D341Med (cell line): ENCODE measurements at places on chromosomes 5 and 9.

DNA sequence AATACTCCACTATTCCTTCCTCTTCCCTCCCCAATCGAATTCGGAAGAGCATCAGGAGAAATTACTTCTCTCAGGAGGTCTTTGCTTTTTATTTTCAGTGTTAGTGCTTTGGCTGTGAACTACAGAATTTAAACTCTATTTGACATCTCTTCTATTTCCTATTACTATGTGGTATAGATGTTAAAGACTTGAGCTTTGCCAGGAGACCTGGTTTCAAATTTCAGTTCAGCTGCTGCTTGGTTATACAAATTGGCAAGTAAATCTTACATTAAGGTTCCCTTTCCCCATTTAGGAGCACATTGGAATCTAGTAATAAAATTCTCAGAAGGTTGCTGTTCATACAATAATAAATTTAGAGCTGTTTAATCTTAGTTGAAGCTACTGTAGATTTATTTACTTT lies 13.1 kb downstream of the UHRF2 start:
- no peak for DNase-seq

DNA sequence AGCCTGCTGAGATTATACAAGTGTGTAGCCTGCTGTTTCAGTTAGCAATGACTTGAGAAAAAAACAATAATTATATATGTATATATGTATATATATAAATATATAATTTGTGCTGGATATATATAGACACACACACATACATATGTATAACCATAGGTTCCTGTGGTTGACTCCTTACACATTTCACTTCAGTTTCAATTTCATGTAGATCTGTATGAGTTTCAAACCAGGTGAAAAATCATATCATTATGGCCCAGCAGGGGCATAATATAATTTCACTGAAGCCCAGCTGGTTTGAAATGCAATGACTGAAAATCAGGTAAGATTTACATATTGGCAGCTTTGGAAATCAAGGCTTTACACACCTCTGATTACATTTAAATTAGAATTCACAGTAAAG lies 690.4 kb upstream of the CDH18 start:
- DNase-seq = no peak

DNA sequence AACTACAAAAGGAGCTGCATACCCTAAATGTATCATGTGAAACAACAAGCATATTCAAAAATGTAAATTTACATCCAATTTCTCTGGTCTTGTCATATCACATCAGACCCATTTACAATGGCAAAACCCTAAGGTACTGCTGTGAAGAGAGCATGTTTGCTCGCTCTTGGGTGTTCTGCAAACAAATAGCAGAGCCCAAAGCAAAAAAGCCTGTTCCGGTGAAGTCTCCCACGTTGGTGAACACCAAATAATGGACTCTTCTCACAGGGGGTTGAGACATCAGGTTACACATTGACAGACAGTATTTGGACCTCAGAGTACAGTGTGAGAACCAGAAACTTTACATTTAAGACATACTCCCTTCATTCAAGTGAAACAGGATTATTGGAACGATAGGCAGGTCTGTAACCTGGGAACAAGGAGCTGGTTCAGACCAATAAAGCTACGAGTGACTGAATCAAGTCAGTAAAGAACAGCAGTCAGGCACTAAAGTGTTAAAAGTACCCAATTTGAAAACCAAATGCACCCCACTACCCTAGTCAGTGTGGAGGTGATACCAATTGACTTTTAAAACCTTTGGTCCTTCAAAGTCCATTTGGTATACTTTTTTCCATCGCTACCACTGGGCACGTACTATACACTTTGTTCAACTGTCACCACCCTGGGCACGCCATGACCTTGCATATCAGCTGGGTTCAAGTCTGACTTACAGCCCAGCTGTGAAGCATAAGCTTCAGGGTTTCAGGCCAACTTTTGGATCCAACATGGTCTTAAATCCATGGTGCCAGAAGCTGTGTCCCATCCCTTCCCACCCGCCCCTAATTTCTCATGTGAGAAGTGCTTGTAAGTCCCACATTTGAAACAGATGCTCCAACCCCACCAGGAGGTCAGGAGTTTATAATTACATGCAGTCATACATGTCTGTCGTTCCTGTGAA lies 36.4 kb downstream of the ETF1 start:
- no peak for DNase-seq

DNA sequence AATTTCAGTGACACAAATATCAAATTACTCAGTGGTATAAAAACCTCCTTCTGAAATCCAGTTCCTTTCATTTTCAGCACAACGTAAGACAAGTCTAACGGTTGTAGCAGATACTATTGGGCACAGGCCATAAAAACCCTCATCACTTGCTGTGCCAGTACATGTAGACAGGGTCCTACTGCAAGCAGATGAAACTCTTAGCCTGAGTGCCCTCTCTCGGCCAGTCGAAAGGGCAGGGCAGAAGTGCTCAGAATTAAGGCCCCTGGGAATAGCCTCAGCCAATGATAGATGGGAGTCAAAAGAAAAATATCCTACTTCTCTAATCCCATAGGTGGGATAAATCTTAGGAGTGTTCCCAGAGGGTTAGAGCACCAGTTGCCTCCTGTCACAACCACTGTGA lies 168.5 kb upstream of the FER start:
- DNase-seq = no peak

GRCh38 chr5:180670586-180671359 lies 21.4 kb upstream of the FLT4 start:
- DNase-seq = peak; percentile 58

DNA sequence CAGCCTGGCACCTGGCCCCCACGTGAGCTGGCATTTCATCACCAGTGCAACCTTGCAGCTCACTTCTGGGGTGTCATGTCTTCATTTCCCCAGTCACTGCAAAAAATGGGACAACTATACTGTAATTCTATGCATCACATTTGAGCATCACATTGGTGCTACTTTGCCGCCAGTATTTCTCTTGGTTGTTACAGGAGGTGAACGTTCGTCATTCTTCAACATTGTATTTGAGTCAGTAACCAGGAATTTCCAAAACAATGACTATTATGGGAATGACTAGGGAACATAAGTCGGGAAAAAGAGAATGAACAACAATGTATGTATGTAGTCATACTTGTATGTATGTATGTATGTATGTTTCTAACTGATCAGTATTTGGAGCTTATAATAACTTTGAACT lies 1278.0 kb downstream of the EFNA5 start:
- DNase-seq = no peak

DNA sequence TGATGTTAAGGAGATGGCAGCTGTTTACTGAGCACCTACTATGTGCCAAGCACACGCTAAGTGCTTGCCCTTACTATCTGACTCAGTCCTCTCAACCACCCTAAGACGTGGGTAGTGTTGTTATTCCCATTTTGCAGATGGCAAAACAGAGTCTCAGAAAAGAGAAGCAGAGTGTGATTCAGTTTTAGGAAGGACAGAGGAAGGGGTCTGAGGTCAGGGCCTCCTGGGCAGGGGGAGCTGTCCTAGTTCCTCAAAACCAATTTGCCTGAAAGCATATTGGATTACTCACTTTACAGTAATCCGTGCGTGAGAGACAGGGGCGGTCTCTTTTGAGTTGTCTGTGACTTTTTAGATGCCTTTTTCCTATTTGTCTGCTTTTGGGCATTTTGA lies 23.2 kb downstream of the DNM1 start:
- no peak for DNase-seq

GRCh38 chr9:90637626-90638025 lies 5.0 kb downstream of the DIRAS2 start:
- DNase-seq = no peak

- DNase-seq = no peak
These were observed 110.7 kb downstream of the SAXO1 start for GRCh38 chr9:18922161-18922885.

- DNase-seq = no peak
These were observed 281.3 kb upstream of the CLINT1 start for GRCh38 chr5:158140120-158140731.

GRCh38 chr5:139473105-139473504 lies 2.3 kb downstream of the SMIM33 start:
- DNase-seq = no peak

DNA sequence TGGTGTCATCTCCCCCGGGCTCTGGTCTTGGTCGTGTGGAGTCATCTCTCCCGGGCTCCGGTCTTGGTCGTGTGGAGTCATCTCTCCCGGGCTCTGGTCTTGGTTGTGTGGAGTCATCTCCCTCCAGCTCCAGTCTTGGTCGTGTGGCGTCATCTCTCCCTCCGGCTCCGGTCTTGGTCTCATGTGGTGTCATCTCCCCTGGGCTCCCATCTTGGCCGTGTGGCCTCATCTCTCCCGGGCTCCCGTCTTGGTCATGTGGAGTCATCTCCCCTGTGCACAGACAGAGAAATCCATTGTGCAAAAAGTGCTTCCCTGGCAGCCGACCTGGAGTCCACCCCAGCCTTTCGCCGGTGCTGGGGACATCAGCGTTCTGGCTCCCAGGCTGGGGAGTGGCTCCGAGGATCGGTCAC lies 91.1 kb upstream of the CACNA1B start:
- no peak for DNase-seq

DNA sequence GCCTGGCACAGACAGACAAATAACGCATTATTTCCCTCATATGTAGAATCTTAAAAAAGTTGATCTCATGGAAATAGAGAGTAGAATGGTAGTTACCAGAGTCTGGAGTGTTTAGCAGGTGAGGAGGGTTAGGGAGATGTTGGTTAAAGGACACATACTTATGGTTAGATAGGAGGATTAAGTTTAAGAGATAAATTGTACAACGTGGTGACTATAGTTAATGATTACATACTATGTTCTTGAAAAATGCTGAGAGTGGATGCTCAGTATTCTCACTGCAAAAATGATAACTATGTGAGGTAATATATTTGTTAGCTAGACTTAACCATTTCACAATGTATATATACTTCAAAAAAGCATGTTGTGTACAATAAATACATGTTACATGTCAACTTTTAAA lies 38.0 kb downstream of the CERT1 start:
- no peak for DNase-seq

GRCh38 chr5:63401436-63402046 lies 560.7 kb downstream of the HTR1A start:
- DNase-seq = peak; percentile 48

DNA sequence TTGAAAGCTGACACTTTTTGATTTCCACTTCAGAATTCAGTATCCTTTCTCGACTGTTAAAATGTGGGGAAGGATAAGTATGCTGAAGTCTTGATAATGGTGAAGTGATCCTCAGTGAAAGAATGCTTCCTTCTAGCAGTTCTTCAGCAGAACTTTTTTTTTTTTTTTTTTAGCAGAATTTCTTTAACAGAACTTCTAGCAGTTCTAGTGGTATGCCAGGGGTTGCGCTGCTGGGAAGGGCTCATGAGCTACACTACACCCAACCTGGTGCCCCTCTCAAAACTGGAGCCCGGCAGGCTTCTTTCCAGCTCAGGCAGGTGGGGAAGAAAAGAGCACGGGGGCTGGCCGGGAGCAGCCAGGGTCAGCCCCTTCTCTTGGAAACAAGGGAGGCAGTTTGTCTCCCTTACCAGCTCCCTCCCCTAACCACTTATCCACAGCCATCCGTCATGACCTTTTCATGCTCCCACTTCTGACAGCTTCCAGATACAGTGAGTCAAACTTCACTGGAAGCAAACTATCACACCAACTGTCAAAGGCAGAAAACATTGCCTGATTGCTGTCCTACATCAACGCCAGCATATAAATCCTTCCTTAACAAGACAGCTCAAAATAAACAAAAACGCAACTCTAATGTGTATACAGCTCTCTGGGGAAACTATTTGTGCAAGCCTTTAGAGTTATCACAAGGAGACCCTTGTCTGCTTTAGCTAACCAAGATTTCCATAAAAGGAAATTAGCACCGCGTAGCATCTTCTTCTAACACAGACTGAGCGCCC lies 211.5 kb downstream of the GAPVD1 start:
- DNase-seq = no peak

GRCh38 chr9:116736399-116737151 lies 49.5 kb downstream of the TRIM32 start:
- no peak for DNase-seq

DNA sequence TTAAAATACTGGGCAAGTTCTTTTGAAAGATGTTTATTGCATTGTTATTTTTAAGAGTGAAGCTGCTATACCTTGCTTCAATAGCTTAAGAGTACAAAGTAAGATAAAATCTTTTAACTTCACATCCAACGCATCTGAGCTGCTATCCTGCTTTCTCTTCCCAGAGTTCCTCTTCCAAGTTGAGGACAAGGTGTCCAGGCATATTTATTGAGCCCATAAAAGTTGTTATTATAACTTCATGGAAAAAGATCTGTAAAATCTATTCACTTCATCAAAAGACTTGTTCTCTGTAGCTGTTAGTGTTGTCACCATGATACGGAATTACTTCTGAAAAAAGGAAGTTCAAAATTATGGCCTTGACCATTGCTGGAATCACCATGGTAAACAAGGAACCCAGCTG lies 306.2 kb upstream of the ELAVL2 start:
- no peak for DNase-seq
